T-helper 17 cell (primary cell): ENCODE measurements at places on chromosomes 7 and 10.

DNA sequence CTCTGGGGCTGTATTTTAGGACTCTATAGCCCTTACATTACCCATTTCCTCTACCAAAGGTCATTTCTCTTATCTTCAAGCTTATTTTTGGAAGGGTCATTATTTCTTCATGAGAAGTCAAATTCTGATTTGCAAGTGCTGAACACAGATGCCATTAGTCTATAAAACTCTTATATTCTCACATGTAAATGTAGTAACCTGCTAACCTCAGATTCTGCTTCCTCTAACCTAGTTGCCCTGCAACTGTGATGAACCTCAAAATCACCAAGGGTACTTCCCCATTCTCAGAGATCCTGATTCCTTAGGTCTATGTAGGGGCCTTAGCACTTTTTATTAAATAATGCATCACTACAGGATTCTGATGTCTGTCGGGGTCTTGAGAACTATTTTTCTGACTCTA is 6.3 kb downstream of the FAS start:
- no peak for DNase-seq

GRCh38 chr7:41058986-41059741 is 643.7 kb downstream of the INHBA start:
- DNase-seq, result no peak

DNA sequence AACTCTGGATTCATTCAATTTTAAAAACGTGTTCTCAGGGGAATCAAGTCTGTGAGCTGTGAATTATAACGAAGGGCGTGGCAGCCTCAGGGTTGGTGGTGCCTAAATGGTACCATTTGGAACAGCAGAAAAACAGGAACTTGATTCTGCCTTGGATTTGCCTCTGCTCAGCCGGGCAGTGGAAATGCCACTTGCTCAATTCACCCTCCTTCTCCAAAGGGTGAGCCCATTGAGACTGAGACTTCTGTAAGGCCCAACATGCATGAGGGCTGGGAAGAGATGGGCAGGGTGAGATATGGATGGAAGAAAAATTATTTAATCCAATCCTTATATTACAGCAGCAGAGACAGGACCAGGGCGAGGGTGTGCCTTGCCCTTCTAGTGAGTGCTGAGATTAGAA is 107.1 kb upstream of the HABP2 start:
- no peak for DNase-seq

DNA sequence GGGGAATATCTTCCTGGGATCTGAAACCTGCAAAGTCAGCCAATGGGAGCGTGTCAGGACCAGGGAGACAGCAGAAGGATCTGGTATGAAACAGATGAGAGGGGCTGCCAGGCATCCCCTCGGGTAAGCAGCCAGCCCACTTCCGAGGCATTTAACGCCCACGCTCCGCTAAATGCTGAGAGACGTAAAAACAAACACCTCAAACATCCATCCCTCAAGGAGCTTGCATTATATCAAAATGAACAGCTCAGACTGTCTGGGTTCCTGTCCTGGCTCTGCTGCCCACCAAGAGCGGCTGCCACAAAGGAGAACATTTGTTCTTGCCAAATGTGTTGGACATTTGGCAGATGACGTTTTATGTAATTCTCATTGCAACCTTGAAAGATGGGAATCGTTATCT is 7.0 kb upstream of the SERPINE1 start:
- DNase-seq, result no peak

DNA sequence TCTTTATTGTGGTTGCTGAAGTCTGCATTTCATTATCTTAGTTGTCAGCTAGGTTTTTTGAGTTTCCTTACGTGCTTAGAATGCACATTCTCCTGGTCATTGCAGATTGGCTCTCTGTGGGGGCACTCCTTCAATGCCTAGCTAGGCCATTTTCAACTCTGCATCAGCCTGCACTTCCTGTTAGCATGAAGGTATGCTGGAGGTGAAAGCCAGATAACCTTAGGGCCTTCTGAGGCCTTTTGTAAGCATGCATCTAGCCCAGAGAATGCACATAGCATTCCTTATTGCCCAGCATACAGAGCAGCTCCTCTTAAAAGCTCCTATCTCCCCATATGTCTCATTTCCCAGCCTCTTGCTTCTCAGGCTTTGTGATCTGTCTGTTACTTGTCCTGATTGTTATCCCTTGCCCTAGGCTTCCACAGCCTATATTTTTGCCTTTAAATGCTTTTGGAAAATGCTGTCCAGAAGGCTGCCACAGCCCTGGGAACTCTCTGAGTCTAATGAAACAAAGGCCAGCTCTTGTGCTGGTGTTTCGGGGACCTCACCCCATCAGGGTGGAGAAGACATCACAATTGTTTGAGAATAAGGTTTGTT is 108.1 kb upstream of the IGFBP3 start:
- DNase-seq, result no peak
